CD4-positive, alpha-beta T cell (primary cell): ENCODE measurements at places on chromosomes 13 and 19.

GRCh38 chr19:8163759-8164158, 14.4 kb upstream of the FBN3 start:
- no peak for DNase-seq

GRCh38 chr19:20162821-20163220, 4.2 kb upstream of the ZNF486 start:
- DNase-seq: no peak

DNA sequence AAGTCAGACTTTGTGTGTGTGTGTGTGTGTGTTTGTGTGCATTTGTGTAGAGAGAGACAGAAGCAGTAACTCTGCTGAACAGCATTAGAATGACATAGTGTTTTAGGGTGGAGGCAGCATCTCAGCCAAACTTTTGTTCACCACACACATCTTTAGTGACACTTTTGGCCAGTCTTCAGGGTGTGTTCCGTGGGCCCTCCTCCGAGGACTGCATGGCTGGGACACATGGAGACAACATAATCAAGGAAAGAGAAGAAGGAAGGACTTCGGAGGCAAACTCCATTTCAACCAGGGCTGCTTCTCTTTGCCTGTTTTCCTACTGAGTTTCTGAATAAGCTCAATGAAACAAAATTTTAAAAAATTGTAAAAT, 205.1 kb downstream of the LHFPL6 start:
- no peak for DNase-seq

DNA sequence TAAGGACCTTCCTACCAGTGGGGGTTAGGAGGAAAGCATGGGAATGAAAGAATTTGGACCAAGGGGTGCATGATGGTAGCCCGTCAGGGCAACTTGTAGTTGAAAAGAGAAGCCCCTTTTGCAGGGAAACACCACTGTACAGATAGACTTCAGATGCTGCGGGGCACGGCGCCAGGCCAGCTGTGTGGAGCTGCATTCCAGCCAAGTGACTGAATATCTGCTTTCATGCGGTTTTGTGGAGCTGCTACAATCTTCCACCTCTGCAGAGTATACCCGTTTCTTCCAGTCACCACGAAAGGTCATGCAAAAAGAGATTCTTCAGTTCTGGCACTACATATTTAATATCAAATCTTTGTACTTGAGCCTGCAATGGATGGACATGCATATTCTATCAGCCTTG, 104.7 kb downstream of the RGCC start:
- DNase-seq: no peak

DNA sequence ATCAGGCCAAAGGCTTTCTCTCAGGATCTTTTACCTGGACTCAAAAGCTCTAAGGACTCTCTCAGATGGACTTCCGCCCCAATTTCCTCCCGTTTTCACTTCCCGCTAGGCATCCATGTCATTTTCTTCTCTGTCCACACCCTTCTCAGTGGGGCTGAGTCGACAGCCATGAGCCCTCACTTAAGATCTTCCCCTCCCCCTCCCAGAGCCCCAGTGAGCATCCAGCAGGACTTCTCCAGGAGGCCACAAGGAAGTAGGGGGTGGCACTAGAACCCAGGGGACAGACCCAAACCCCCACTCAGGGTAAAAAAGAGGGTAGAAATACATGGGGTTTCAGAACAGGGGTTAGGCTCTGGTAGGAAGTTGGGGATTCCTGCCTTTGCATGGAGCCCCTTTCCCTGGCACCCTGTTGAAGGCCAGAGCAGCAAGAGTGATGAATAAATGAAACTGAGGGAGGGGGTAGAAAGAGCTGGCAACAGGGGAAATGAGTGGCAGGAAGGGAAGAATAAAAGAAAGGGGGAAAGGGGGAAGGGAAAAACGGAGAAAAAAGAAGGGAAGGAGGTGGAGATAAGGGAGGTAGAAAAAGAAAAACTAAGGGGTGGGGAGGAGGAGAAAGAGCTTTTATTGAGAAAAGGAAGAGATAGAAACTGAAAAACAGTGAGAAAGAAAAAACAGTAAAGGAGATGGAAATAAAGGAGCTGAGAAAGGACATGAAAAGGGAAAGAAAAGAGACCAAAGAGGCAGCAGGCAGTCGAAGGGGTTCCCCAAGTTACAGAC, 42.3 kb downstream of the DEDD2 start:
- no peak for DNase-seq

GRCh38 chr19:20154636-20155035, 12.4 kb upstream of the ZNF486 start:
- DNase-seq: no peak

DNA sequence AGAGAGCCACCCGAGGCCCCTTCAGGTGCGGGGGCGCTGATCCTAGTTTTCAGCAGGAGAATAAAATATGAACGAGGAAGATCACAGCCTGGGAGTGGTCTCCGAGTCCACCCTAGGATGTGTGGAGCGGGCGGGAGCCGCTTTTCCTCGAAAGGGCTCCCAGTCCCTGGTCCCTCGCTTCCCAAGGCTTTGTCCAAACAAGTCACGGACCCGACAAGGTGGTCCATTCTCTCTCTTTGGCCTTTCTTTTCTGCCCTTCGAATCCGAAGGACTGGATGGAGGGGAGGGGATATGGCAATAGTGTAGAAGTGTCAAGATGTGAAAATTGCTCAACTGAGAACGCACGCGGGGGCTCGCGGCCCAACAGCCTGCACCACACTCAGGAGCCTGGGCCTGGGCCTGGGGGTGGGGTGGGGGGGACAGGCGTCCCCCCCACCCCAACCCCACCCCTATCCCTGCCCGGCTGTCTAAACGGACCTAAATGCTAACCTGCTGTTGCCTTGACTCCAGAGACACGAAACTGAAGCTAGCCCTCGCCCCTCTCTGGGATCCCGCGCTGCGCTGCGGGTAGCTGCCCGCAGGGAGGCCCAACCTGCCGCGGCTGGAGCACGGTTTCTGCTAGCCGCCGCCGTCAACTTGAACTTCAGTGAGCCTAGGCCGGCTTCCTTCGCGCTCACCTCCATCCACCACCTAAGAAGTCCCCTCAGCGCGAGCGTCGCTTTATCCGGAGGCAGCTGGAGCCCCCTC, 7.1 kb downstream of the ZIC2 start:
- no peak for DNase-seq

- DNase-seq: no peak
Measured at GRCh38 chr13:51619614-51620013, 35.4 kb downstream of the WDFY2 start.

DNA sequence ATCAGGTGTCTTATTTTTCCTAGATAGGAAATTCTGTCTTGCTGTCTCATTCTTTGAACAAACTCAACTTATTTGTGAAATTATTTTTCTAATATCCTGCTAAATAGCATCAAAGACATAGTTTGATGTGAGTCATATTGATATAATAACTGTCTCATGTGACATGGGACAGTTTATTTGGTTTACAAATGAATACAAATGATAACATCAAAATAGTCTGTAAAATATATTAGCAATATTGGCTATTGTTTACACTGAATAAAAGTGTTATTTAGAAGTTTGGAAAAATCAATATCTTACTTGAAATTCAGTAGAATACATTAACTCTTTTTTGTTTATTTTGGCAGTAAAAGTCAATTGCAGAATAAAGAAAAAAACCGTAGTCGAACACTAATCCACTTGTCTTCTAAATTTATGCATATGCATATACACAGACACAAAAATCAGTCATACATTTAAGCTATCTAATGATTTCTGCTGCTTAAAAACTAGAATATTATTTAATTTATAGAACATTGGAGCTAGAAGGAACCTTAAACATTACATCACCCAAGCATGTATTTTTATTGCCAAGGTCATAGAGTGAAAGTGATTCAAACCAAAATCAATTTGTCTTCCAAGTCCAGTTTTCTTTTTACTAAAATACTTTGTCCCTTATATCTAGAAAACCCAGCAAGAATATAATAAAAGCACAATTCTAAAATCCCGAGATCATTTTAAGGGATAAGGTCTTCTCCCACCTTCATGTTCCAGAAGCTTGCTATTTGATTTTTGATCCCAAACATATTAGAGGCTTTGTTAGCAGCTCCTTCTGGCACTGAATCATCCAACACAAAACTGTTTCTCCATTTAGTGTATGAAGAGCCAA, 776.5 kb upstream of the SLITRK1 start:
- no peak for DNase-seq

GRCh38 chr19:5961969-5962945, 15.7 kb downstream of the RANBP3 start:
- peak; percentile 93 for DNase-seq

GRCh38 chr19:30092721-30093569, 150.9 kb downstream of the URI1 start:
- no peak for DNase-seq

- DNase-seq: no peak
Measured at GRCh38 chr19:5632241-5632612, 9.3 kb downstream of the SAFB start.
